Hippocampal formation (tissue), 2 donors: ENCODE measurements at places on chromosomes 12 and 14.

- no peak for DNase-seq
Measured at GRCh38 chr12:53624956-53625355, 1.2 kb downstream of the ATF7 start.

- DNase-seq: no peak
Measured at GRCh38 chr14:91732859-91733477, 1.1 kb upstream of the CATSPERB start.

DNA sequence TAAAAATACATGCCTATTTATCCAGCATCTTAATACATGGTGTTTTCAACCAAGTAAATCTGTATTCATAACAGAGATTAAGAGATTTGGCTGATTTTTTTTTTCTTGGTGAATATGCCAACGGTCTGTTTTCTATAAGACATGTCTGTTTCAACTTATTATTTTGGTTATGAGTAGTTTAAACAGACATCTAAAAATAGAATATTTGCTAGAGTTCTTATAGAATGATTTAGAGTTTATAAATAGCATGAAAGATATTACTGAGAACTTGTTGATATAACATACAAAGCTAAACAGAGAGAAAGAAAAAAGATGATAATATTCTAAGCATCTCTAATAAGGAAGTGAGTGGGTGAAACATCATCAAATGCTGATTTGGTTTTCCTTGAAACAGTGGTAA lies 199.9 kb downstream of the CCDC91 start:
- DNase-seq: no peak

GRCh38 chr12:8906266-8907180 lies 7.8 kb upstream of the PHC1 start:
- no peak for DNase-seq

DNA sequence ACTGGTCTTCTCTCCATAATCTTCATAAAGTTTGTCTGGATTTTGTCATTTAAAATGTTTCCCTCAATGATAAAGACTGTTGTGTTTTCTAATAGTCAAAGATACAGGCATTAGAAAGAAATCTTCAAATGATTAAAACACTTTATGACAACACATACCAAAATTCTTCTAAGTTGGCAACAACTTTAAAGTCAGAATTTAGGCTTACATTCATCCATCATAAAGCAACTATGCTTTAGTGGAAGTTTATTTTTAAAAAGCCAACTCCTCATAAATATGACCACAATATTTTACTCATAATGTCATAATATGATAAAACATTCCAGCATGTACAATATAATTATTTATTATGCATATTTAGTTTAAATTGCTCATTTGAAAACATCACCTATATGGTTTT lies 17.2 kb upstream of the CCER1 start:
- DNase-seq: no peak

- no peak for DNase-seq
Measured at GRCh38 chr12:116859079-116859478, 22.2 kb downstream of the HRK start.

DNA sequence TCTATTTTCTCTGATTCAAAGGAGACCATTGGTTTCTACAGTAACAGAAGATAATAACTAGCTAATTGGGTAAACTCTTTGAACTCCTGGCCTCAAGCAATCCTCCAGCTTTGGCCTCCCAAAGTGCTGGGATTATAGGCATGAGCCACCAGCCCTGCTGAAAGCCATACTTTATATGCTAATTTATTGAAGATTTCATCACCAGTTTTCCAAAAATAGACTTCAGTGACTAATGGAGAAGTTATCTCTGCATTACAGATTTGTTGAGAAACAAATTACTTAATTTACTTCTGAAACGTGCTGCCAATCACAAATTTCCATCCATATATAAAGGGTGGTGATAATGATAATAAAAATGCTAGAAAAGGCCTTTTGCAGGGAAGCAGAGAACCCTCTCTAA lies 1758.1 kb upstream of the SEL1L start:
- no peak for DNase-seq

DNA sequence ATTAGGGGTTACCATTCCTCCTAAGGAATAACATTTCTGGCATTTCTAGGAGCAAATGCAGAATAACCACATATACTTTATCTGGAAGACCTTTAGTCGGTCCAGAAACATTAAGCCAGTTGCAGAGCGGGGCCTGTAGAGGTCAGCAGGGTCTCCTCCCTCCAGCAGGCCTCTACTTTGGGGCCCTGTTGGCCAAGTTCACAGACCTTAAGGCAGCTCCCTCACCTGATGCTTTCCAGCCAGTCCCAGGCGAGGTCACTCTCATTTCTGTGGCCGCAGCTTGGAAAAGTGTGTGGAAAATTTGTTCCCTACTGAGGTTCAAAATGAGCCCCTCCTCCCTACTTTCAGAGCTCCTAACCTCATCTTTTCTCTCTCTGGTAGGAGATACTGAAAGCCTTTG lies 74.1 kb downstream of the ESR2 start:
- DNase-seq: no peak

GRCh38 chr12:53980104-53980801 lies 4.7 kb upstream of the HOXC10 start:
- no peak for DNase-seq

DNA sequence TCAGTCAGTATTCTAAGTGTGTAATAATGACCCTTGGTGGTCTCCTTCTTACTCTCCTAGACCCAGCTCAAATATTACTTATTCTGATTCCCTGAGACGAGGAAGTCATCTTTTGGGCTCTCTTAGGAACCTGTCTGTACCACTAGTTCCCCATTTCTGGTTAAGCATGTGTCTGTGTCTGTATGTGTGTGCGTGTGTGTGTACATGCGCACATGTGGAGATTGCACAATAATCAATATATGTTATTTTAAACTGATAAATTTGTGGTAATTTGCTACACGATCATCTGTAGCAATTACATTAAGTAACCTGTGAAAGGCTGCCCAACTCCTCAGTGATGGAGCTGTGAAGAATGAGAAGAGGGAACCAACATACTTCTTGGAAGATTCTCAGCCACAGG lies 132.2 kb downstream of the ASCL4 start:
- DNase-seq: no peak

DNA sequence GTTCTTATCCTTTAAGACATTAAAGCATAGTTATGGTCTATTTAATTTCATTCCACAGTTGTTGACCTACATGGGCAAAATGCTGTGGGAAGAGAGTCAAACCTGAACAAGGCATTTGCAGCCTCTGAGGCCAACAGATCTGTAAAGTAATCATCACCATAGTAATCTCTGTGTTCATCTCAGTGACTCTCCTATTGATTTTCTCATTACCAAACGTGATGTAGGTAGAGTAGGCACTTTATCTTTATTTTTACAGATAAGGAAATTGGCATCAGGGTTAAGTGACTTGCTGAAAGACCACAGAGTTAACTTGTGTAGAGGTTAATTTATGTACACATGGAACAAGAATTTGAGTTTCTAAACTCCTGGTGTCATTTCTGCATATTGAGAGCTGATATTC lies 203.0 kb downstream of the ESR2 start:
- no peak for DNase-seq

DNA sequence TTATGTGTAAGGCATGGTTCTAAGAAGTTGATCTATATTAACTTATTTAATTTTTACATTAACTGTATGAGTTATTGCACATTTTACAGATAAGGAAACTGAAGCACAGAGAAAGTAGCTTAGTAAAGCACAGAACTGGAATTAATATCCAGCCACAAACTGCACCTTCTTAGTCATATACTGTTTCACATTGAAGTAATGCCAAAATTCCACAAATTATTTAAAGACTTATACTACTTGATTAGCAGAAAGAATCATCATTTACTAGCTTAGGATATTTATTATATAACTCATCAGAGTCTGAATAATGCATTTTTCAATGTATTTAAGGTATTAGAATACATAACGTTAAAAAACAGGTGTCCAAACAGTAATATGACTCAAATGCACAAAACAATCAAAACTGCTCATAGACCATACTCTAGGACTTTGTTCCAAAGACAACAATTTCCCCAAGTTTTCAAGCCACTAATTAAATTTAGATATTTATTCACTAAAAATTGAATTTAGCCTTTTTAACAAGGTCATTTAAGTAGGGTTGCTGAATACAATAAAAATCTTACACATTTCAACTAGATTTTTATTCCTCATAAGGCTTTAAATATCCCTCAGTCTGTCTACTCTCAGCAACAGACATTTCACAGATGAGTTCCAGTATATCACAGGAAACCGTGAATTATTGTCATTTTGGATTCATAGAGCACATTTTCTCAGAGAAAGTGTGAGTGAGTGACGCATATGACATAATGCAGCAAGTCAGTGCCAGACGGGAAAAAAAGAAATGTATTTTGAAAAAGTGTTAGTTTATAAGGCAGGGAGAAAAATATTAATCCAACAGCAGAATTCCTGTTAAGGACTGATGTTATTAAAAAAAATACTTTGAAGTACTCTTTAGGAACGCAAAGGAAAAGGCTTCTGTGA lies 782.5 kb downstream of the TMTC2 start:
- no peak for DNase-seq

GRCh38 chr14:96303981-96304380 lies 48.0 kb downstream of the BDKRB1 start:
- DNase-seq: no peak

DNA sequence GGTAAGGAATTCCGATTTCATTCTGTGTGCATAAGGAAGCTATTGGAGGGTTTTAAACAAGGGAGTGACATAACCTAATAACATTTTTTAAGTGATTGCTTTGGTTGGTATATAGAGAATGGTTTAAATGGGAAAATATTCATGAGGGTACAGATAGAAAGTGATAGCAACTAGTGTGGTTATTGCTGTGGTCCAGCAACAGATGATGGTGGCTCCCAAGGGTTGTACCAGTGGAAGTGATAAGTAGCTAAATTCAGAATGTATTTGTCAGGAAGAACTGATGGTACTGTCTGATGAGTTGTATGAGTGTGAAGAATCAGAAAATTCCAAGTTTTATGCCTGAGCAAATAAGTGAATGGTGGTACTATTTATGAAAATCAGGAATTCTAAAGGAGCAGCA lies 2.6 kb upstream of the CNOT2 start:
- no peak for DNase-seq

DNA sequence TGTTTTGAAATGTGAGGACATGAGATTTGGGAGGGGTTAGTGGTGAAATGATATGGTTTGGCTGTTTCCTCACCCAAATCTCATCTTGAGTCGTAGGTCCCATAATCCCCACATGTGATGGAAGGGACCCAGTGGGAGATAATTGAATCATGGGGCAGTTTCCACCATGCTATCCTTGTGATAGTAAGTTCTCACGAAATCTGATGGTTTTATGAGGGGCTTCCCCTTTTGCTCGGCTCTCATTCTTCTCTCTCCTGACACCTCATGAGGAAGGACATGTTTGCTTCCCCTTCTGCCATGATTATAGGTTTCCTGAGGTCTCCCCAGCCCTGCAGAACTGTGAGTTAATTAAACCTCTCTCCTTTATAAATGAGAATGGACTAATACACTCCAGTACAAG lies 18.0 kb downstream of the GALNT6 start:
- DNase-seq: no peak

DNA sequence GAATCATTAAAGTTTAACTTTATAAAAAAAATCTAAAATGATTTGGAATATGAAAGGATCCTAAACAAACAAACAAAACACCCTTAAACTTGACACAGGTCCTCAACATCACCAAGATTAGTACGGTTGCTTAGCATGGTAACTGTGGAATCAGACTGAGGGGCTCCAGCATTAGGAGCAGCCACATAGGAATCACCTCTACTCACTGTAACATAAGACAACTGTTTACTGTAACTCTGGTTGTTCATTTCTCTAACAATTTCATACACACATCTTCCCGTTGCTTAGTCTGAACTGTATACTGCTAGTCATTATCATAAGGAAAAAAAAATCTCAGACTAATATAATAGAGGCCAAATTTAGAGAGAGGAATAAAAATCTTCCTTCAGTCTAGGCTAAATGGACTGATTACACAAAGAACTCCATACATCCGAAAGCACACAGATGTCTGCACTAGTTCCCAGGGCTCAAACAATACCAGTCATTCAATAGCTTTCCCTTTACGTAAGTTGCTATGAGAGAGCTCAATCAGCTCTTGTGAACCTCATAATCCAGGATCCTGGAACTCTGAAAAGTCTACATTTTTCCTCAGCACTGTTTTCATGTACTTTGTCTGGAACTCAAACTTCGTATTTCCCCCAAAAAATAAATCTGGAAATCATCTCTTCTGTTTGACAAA lies 26.0 kb downstream of the LRP6 start:
- peak; percentile 97 for DNase-seq

DNA sequence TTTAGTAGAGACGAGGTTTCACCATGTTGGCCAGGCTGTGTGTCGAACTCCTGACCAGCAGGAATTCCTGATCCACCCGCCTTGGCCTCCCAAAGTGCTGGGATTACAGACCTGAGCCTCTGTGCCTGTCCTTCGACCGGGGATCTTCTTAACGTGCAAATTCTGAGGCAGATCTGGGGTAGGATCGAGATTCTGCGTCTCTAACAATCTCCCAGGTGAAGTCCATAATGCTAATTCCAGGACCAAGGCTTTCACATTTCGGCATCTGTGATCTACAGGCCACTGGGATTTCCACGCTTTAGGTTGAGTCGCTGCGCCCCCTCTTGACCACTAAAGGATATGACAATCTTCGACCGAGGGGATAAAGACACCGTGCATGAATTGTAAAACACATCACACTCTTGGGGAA lies 24.8 kb downstream of the FOS start:
- DNase-seq: peak; percentile 29

GRCh38 chr12:129215556-129215955 lies 362.3 kb downstream of the GLT1D1 start:
- DNase-seq: no peak

- no peak for DNase-seq
Measured at GRCh38 chr12:107788281-107788680, 13.8 kb downstream of the ASCL4 start.

DNA sequence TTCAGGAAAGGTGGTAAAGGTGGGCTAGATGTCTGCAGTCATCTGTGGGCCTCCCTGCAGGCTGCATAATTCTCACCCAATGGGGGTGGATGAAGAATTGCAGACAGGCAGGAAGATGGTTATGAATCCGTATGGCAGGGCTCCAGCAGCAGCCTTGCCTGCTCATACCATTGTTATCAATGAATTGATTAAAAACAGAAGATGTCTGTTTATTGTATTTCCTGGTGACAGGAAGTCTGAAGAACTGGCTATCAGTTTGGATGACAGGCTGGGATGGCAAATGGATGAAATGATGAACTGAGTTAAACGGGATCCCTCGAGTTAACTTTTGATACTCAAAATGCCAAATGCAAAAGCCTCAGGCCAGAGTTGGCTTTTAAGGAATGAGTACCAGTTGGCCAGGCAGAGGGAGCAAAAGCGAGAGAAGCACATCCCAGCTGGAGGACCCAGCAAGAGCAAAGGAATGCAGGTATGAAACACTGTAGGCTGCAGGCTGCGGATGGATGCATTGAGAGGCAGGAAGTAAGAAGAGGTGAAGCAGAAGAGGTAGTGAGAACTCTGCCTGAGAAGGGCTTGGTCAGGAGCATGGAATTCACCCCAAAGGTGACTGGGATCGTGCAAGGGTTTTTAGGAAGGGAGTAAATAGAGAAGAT lies 550.0 kb upstream of the TBX3 start:
- no peak for DNase-seq

DNA sequence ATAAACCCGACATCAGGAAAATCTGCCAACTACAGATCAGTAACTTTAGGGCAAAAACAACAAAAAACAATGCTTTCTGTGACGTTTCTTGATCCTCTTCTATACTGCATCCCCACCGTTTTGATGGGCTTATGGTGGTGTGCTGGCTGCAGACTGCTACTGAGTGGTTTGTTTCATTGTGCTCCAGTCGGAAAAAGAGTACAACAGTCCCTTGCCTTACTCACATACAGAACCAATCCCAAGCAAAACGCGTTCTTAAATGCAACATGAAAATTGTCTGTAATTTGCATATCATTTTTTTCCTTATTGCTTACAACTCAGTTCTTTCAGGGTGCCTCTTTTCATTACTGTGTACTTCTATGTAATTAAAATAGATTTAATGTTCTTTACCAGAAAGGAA lies 2.3 kb downstream of the ETV6 start:
- no peak for DNase-seq
